Activated CD8-positive, alpha-beta T cell treated with anti-CD3 and anti-CD28 coated beads, Interleukin-2, amount 10 ng/mL, durations not matched to agents 7 days and 5 days (primary cell): ENCODE measurements at places on chromosomes 7 and 10. TPM values are rescaled to one million over a fixed set of nuclear protein-coding genes. Genes with fewer than 3 reads are reported as not detected.

DNA sequence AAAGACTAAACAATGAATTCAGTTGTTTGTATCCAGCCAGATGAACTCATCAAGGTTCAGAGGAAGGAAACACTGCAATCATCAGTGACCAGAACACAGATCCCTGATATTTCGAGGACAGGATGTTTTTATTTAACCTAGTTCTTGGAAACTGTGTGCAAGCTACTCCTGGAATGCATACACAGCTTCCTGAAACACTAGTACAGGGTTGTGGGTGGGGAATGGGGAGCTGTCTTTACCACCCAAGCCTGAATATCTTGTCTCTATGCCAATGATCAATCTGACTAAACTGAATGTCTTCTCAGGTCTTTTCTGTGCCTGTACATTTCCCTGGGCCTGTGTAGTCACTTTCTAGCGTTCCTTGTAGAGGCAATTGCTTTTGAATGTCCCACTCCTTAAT is 374.6 kb downstream of the CALN1 start:
- no peak overlapping the region for H3K4me3 ChIP-seq
- no peaks in the 10 kb centered on the region for H3K36me3 ChIP-seq
- H3K27ac ChIP-seq: no peak overlapping the region
- H3K27me3 ChIP-seq: no peaks in the 10 kb centered on the region
- no peak for DNase-seq
- no peaks in the 10 kb centered on the region for H3K4me1 ChIP-seq

- peaks cover 14% of the 10 kb centered on the region for H3K4me1 ChIP-seq
- H3K27me3 ChIP-seq: peaks cover 21% of the 10 kb centered on the region
- peak overlapping the region; percentile 1 for H3K27ac ChIP-seq
- no peaks in the 10 kb centered on the region for H3K36me3 ChIP-seq
- no peak overlapping the region for H3K4me3 ChIP-seq
- peak; percentile 52 for DNase-seq
Measured at GRCh38 chr7:142300689-142301088, 42.8 kb upstream of the PRSS58 start.

DNA sequence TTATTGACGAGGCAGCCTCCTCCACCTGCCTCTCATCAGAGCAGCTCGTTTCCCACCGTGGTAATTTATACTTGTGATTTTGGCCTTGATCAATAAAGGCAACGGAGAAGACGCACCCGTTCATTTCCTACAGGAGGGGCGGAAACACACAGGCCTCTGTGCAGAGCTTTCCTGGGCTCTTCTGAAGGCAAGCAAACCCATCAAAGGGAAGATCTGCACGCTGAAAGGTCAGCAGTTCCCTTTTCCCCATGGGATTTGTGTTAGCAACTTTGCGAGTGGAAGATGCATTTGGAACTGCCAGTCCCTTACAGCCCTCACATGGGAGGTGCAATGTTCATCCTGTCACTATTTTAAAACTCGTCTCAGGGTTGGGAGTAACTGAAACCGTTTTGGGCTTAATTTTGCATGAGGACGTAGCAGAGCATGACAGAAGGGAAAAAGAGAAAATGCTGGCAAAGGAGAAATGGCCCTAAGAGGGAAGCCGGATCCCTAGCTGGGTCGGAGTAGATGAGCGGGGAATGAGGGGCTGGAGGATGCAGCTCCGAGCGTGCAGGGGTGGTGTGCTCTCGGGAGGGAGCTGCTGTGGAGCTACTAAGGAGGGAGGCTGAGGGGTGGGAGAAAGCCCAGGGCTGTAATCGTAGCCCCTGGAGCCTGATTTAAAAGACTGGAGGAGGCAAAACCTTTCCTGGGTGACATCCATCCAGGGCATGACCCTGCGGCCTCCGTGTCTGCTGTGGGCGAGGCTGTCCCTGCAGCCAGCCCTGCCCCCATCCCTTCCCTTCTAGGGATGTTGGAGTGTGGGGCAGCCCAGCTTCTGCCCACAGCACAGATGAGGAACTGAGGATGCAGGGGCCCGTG is 111.1 kb upstream of the FAM20C start:
- DNase-seq: no peak
- H3K4me1 ChIP-seq: no peaks in the 10 kb centered on the region
- no peak overlapping the region for H3K4me3 ChIP-seq
- H3K27me3 ChIP-seq: no peaks in the 10 kb centered on the region
- H3K27ac ChIP-seq: no peak overlapping the region

GRCh38 chr10:133328358-133329343 is 8.0 kb downstream of the CALY start:
- H3K27me3 ChIP-seq: peaks cover 58% of the 10 kb centered on the region
- no peaks in the 10 kb centered on the region for H3K36me3 ChIP-seq
- H3K4me1 ChIP-seq: peaks cover 13% of the 10 kb centered on the region
- H3K4me3 ChIP-seq: no peak overlapping the region

DNA sequence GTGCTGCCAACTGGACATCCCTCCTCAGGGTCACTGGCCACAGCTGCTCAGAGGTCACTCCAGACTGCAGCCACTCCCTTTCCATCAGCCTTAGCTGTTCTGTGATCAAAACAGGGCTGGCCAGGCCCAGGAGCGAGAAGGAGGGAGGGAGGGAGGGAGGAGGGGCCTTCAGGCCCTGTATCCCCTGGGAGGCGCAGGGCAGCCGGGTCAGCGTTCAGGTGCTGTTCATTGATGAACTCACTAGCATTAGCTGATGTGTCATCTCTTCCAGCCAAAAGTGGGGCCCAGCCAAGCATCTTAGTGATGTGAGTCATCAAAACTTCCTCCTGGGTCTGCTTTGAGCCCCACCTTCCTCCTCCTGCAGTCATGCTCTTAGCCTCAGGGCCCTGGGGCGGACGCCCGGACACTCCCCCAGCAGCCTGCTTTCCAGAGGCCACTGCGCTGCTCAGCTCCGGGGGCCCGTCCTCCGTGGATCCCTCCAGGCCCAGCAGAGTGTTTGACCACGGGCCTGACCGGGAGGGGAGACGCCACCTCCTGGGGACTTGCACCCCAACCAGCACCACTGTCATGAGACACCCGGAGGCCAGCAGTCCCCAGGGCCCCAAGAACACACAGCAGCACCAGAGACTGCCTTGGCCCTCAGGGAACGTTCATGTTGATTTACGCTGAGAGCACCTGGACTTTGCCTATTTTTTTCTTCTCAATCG is 149.2 kb downstream of the PRKAG2 start:
- DNase-seq: peak; percentile 54
- no peak overlapping the region for H3K27ac ChIP-seq
- H3K4me1 ChIP-seq: peaks cover 8% of the 10 kb centered on the region
- H3K27me3 ChIP-seq: no peaks in the 10 kb centered on the region
- H3K36me3 ChIP-seq: no peaks in the 10 kb centered on the region
- no peak overlapping the region for H3K4me3 ChIP-seq

DNA sequence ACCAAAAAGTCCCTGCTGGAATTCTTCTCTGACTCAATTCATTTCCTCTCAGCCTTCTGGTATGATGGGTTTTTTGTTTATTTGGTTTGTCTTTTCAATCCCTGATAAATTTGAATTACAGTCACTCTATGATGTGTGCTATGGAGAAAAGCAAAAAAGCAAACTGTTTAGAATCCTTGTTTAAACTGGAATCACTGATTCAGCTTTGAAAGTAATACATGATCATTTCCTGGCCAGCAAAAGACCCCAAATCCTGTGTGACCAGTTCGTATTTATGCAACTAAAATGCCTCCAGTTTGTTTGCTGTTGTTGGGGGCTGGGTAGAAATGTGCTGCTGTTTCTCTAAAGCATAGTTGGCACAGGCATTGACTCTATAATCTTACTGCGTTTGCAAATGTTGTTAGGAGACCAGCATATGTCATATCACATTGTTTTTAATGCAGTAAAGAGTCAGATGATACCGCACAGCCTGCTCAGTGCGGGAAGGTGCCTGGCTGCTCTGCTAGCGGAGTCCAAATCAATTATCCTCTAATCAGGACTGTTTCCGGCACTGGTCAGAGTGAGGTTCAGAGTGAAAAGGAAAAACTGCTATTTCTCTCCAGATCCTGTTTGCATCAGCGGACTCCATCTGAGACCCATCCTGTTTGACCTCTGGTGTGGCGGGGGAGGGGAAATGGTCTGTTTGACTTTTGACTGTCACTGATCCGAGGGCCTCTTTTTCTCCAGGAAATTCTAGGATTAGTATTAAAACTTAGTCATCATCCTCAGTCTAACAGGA is 40.6 kb upstream of the ADD3 start:
- no peak overlapping the region for H3K4me3 ChIP-seq
- H3K36me3 ChIP-seq: no peaks in the 10 kb centered on the region
- H3K4me1 ChIP-seq: no peaks in the 10 kb centered on the region
- no peak overlapping the region for H3K27ac ChIP-seq
- peaks cover 2% of the 10 kb centered on the region for H3K27me3 ChIP-seq

GRCh38 chr7:13165854-13166253 is 478.4 kb downstream of the ARL4A start:
- H3K4me3 ChIP-seq: no peak overlapping the region
- H3K27ac ChIP-seq: no peak overlapping the region
- H3K27me3 ChIP-seq: peaks cover 3% of the 10 kb centered on the region
- no peak for DNase-seq
- no peaks in the 10 kb centered on the region for H3K36me3 ChIP-seq

GRCh38 chr7:38020121-38020785 is 99.8 kb downstream of the EPDR1 start:
- no peaks in the 10 kb centered on the region for H3K36me3 ChIP-seq
- no peak overlapping the region for H3K4me3 ChIP-seq
- no peak overlapping the region for H3K27ac ChIP-seq
- no peaks in the 10 kb centered on the region for H3K27me3 ChIP-seq

- H3K4me3 ChIP-seq: no peak overlapping the region
- DNase-seq: no peak
- peaks cover 46% of the 10 kb centered on the region for H3K27me3 ChIP-seq
- H3K27ac ChIP-seq: no peak overlapping the region
Measured at GRCh38 chr7:132560825-132561529, 15.3 kb downstream of the PLXNA4 start.

GRCh38 chr7:55277916-55278315 is 87.2 kb upstream of the LANCL2 start:
- no peak overlapping the region for H3K4me3 ChIP-seq
- DNase-seq: no peak
- peaks cover 2% of the 10 kb centered on the region for H3K4me1 ChIP-seq
- H3K27ac ChIP-seq: no peak overlapping the region
- peaks cover 3% of the 10 kb centered on the region for H3K27me3 ChIP-seq
- no peaks in the 10 kb centered on the region for H3K36me3 ChIP-seq

The ZNF398 gene
- 11.8 TPM for total RNA-seq

The ANKRD30A gene
- total RNA-seq: not detected

The ACHE gene
- not detected for total RNA-seq

The RHEB gene
- 90.3 TPM for total RNA-seq
